Spinal cord (tissue), 10 donors: ENCODE measurements at places on chromosomes 3 and 15.
A peak's percentile ranks its signal among the peaks of the same experiment; 100 is the strongest.

GRCh38 chr3:50194903-50195500, 3.6 kb downstream of the GNAT1 start:
- H3K4me1 ChIP-seq, result peaks cover 26% of the 10 kb centered on the region
- H3K36me3 ChIP-seq, result no peaks in the 10 kb centered on the region
- H3K4me3 ChIP-seq, result no peak overlapping the region

- no peak for DNase-seq
- H3K36me3 ChIP-seq, result peaks cover 8% of the 10 kb centered on the region
- H3K4me1 ChIP-seq, result peaks cover 24% of the 10 kb centered on the region
- H3K4me3 ChIP-seq, result no peak overlapping the region
- H3K27ac ChIP-seq, result peak overlapping the region; percentile 87
- no peaks in the 10 kb centered on the region for H3K27me3 ChIP-seq
These were observed 41.6 kb downstream of the ZBTB38 start for GRCh38 chr3:141409940-141410241.

DNA sequence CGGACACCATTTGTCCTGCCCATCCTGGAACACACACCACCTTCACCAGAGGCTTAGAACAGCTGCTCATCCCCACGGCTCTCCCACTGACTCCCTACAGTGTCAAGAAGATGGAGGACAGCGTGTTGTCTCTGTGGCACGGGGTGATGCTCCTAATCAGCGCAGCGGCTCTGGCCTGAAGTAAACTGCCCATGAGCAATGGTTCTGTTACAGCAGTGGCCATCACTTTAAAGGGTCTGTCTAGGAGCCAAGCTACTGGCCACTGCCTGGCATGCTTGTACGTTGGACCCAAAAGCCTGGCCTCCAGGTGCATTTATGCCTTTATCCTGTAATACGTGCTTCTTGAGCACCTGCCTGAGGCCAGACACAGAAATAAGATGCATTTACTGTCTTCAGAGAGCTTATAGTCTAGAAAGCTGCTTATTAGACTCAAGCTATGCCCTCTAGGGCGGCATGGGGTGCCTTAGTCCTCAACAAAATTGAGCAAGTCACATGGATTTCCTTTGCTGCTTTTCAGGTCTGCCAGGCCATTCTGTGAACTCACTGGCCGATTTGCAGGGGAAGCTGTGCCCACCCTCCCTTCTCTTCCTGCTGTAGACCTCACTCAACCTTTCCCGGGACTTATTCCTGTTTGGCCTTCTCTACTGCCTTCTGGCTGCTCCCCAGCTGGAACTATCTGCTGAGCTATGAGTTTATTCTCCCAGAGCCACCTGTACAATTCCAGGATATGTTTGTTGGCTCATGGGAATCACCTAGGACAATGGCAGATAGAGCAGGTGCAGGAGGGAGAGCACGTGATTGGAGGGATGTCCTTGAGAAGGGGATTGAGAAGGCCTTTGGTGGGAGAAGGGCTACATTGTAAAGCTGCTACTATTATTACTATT, 51.9 kb downstream of the STARD5 start:
- no peak overlapping the region for H3K27ac ChIP-seq
- H3K4me3 ChIP-seq, result no peak overlapping the region
- peaks cover 3% of the 10 kb centered on the region for H3K4me1 ChIP-seq

DNA sequence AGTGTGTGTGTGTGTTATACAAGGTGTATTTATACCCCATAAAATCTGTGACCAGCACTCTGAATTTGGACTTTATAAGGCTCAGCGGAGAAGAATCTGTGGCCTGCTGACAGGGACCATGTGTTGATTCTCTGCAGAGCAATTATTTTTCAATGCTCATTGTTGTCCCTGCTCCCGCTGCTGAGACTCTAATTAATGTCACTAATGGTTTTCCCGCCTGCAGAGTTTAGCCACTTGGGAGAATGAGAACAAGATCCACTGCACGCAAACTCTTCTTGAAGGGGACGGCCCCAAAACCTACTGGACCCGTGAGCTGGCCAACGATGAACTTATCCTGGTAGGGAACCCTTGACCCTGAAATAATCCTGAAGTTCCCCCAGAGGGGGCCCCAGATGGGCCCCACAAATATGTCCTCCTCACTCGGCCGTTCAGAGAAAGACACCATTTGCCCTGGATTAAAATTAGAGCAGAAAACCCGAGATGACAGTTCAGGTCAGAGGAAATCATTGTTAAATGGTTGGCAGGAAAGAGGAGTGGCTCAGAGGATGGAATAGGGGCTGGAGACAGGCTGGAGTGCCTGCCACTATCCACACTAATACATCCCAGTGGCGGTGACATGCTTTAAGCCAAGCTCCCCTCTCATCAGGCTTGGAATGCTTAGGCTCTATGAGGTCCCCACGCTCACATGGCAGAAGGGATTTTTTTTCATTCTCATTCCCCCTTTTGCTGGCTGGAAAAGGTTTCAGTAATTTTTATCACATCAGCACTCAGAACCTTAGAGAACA, 3.3 kb downstream of the CRABP1 start:
- DNase-seq, result no peak
- peaks cover 49% of the 10 kb centered on the region for H3K27me3 ChIP-seq
- H3K36me3 ChIP-seq, result no peaks in the 10 kb centered on the region

GRCh38 chr3:38022896-38023709, 6.3 kb downstream of the PLCD1 start:
- no peaks in the 10 kb centered on the region for H3K27me3 ChIP-seq
- no peak for DNase-seq
- H3K36me3 ChIP-seq, result peaks cover 19% of the 10 kb centered on the region
- H3K4me3 ChIP-seq, result no peak overlapping the region
- peaks cover 17% of the 10 kb centered on the region for H3K4me1 ChIP-seq

DNA sequence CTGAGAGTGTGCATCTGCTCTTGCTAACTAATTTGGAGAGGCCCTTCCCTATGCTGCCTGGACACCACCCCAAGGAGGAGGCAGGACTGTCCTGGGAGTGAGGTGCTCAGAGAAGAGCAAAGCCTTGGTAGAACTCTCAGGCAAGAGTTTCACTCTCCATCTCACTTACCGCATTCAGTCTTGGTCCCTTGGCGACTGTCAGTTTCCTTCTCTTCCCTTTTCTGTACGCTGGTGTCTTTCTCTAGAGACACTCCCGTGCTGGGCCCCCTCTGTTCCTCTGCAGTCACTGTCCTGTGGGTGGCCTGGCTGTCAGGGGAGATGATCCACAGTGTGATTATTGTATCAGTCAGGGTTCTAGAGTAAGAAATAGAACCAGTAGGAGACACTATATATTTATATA, 44.0 kb downstream of the IDH2 start:
- no peak overlapping the region for H3K4me3 ChIP-seq
- no peak for DNase-seq
- no peak overlapping the region for H3K27ac ChIP-seq

DNA sequence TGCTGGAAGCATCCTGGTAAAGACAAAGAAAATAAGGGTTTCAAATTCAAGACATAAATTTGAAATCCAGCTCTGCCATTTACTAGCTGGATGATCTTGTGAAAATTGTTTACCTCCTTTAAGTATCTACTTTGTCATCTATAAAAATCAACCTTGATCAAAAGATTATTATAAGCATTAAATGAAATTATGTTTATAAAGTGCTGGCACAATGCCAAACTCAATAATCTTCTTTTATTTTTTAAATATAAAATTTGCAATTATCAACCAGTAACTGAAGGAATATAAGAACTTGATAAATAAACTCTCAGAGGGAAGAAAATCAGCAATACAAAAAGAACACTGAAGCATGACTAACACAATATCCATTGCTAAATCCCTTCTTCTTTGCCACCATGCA, 25.8 kb downstream of the C3orf33 start:
- H3K4me1 ChIP-seq, result no peaks in the 10 kb centered on the region
- no peak for DNase-seq
- H3K27ac ChIP-seq, result no peak overlapping the region
- no peak overlapping the region for H3K4me3 ChIP-seq
- peaks cover 7% of the 10 kb centered on the region for H3K36me3 ChIP-seq
- H3K27me3 ChIP-seq, result no peaks in the 10 kb centered on the region

GRCh38 chr3:136664771-136665170, 87.4 kb downstream of the STAG1 start:
- no peak overlapping the region for H3K4me3 ChIP-seq
- no peaks in the 10 kb centered on the region for H3K27me3 ChIP-seq
- H3K27ac ChIP-seq, result no peak overlapping the region
- H3K36me3 ChIP-seq, result no peaks in the 10 kb centered on the region
- H3K4me1 ChIP-seq, result peaks cover 4% of the 10 kb centered on the region
- DNase-seq, result no peak

GRCh38 chr3:119965692-119966091, 128.6 kb downstream of the GSK3B start:
- H3K4me3 ChIP-seq, result no peak overlapping the region
- H3K4me1 ChIP-seq, result no peaks in the 10 kb centered on the region
- H3K27me3 ChIP-seq, result no peaks in the 10 kb centered on the region
- H3K27ac ChIP-seq, result no peak overlapping the region
- no peaks in the 10 kb centered on the region for H3K36me3 ChIP-seq
- DNase-seq, result no peak

DNA sequence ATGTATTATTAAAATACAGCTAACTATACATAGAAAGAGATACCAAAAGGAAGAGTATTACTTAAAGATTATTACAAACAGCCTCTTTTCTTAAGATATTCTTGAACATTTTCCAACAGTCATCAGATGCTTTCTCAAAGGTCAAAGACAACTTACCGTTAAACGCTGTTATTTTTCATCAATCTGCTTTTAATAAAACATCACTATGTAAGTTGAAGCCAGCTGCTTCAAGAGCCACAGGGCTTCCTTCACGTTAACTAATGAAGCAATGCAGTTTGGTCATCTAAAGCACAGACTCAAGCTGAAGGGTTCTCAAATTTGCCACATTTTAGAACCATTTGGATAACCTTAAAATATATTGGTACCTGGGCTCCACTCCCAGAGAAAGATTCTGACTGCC, 578.8 kb downstream of the ROBO2 start:
- no peaks in the 10 kb centered on the region for H3K4me1 ChIP-seq
- no peak for DNase-seq
- no peak overlapping the region for H3K27ac ChIP-seq
- H3K36me3 ChIP-seq, result peaks cover 7% of the 10 kb centered on the region

DNA sequence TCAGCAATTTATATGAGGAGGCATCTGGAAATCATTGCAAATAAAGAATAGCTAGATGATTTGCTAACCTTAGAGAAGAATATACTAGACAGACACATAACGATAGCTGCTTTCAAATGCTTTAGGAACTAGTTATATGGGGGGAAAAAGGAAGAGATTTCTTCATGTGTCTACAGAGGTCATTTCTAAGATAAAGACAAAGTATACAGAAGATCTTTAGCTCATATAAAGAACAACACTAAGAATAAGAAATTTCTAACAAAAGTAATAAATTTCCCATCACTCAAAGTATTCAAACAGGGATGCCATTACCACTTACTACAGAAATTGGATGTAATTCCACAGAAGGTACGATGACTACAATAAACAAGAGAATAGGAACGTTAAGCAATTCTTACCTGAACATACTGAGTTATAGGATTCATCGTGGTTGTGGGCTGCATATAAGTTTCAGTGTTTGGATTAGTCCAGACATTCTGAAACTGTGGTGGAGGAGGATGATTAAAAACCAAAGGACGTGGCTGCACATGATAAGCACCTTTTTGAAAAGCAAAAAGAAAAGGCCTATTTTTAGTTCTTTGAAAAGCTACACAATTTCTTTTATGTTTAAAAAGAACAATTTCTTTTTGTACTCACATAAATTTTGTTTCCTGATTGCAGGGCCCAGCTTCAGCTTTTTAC, 8.7 kb downstream of the DAZL start:
- H3K27me3 ChIP-seq, result no peaks in the 10 kb centered on the region
- H3K36me3 ChIP-seq, result no peaks in the 10 kb centered on the region
- DNase-seq, result no peak
- no peak overlapping the region for H3K4me3 ChIP-seq
- no peaks in the 10 kb centered on the region for H3K4me1 ChIP-seq

- H3K4me1 ChIP-seq, result peaks cover 23% of the 10 kb centered on the region
- H3K27me3 ChIP-seq, result no peaks in the 10 kb centered on the region
- no peak overlapping the region for H3K27ac ChIP-seq
- no peak overlapping the region for H3K4me3 ChIP-seq
These were observed 190.9 kb downstream of the ADAMTS17 start for GRCh38 chr15:100150906-100151305.

DNA sequence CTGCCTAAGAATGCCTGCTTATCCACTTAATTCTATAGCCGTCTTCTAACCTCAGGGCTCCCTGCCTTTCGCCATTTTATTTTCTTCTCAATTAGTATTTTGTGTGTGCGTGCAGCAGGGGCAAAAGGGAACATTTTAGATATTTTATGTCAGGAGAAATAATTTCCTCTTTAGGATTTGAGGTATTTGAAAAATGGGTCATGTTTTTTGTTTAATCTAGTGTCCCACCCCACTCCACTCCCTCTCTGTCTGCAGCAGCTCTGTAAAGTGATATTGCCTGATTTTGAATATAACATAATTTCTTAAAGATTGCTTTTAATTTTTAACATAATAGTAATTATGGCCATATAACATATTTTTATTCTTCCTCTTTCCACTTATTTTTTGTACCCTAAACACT, 593.2 kb upstream of the DPPA4 start:
- no peaks in the 10 kb centered on the region for H3K36me3 ChIP-seq
- no peak overlapping the region for H3K27ac ChIP-seq
- H3K4me3 ChIP-seq, result no peak overlapping the region
- no peaks in the 10 kb centered on the region for H3K27me3 ChIP-seq

GRCh38 chr3:138112362-138112761, 3.0 kb downstream of the DZIP1L start:
- no peaks in the 10 kb centered on the region for H3K36me3 ChIP-seq
- DNase-seq, result no peak
- H3K4me1 ChIP-seq, result peaks cover 15% of the 10 kb centered on the region
- H3K27me3 ChIP-seq, result no peaks in the 10 kb centered on the region
- no peak overlapping the region for H3K4me3 ChIP-seq
